ENCODE measurements at places on chromosomes 4 and X. TPM values are rescaled to one million over a fixed set of nuclear protein-coding genes. Genes with fewer than 3 reads are reported as not detected.

GRCh38 chr4:89055157-89056080 lies 1.6 kb downstream of the FAM13A start:
- H3K4me1 ChIP-seq, result peaks cover 34% of the 10 kb centered on the region
- no peak overlapping the region for H3K27ac ChIP-seq
- peak overlapping the region; percentile 53 for H3K4me3 ChIP-seq

- H3K36me3 ChIP-seq, result no peaks in the 10 kb centered on the region
- H3K4me1 ChIP-seq, result peaks cover 15% of the 10 kb centered on the region
- H3K27ac ChIP-seq, result no peak overlapping the region
- H3K4me3 ChIP-seq, result no peak overlapping the region
- no peaks in the 10 kb centered on the region for H3K27me3 ChIP-seq
Measured at GRCh38 chrX:22320236-22320873, 47.6 kb downstream of the CBLL2 start.

DNA sequence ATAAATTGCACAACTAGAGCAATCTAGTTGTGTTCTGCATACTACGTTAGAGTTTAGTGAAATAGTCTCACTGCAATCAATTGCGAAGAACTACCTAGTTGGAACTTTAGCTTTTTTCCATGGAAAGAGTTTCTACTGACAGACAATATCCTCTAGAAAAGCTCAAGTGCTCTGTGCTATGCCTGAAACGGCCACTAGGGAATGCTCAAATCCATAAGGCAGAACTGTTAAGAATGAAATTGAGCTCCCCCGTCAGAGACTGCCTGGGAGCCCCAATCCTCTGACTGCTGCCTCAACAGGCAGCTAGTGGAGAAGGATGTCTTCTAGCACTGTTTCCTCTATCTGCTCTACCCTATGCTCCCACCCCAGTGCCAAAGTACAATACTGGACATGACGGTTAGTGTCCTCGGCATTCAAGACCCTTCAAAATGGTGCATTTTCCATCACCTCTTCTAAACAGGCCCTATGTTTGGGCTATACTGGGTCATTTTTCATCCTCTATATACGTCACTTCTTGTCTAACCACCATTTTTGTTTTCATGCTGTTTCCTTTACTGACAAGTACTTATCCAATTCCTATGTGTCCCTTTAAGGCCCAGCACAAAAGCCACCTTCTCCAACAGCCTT lies 35.3 kb downstream of the FRMD7 start:
- no peaks in the 10 kb centered on the region for H3K4me1 ChIP-seq
- H3K4me3 ChIP-seq, result no peak overlapping the region
- peak; percentile 83 for DNase-seq
- H3K27ac ChIP-seq, result no peak overlapping the region

- H3K27ac ChIP-seq, result no peak overlapping the region
- H3K36me3 ChIP-seq, result no peaks in the 10 kb centered on the region
- no peak for DNase-seq
- peaks cover 6% of the 10 kb centered on the region for H3K4me1 ChIP-seq
- no peaks in the 10 kb centered on the region for H3K27me3 ChIP-seq
- H3K4me3 ChIP-seq, result no peak overlapping the region
Measured at GRCh38 chr4:53712408-53713020, 121.2 kb upstream of the LNX1 start.

The BCAP31 gene
- total RNA-seq, result 104 TPM

The IKBKG gene
- total RNA-seq, result 14.9 TPM

Measured in GM23338 (cell line).